Cardiac muscle cell (in vitro differentiated cells and primary cell): ENCODE measurements at places on chromosomes 5 and 9. TPM values are rescaled to one million over a fixed set of nuclear protein-coding genes. Genes with fewer than 3 reads are reported as not detected.

TMEM171 gene
- total RNA-seq, result not detected in 2 replicates

SLC6A18 gene
- total RNA-seq, result not detected in 2 replicates

CDH18 gene
- total RNA-seq, result 0.21 and 0.28 TPM in 2 replicates

GRM6 gene
- not detected in 2 replicates for total RNA-seq

LCN9 gene
- not detected in 2 replicates for total RNA-seq

SLC6A19 gene
- 0.09 and 0.49 TPM in 2 replicates for total RNA-seq

PCDHGA1 gene
- total RNA-seq, result 1.7 and 2.3 TPM in 2 replicates

ZNF622 gene
- total RNA-seq, result 38.5 and 44.3 TPM in 2 replicates

TNC gene
- total RNA-seq, result 29.7 and 39.2 TPM in 2 replicates

SELENOP gene
- 72.7 and 83.0 TPM in 2 replicates for total RNA-seq

DNA sequence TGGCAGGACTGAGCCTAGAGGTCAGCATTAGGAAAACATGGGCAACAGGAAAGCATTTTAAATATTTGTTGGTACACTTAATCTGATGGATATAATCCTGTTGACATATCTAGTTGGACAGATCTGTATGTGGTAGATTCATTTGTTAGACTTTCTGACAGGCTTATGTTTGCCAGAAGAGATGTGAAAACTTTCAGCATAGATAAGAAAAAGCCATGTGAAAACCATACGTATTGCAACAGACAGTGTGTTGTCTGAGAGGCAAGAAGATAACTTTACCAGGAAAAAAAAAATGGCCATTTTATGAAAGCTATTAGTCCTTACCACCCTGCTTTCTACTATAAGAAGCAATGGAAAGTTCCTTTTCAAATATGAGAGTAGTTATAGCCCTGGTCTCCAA is 1902.2 kb upstream of the C9orf72 start:
- no peak for DNase-seq

GRCh38 chr9:87517732-87518131 is 20.1 kb downstream of the DAPK1 start:
- no peak for DNase-seq

GRCh38 chr5:93995126-93995621 is 253.8 kb upstream of the POU5F2 start:
- no peak for DNase-seq

DNA sequence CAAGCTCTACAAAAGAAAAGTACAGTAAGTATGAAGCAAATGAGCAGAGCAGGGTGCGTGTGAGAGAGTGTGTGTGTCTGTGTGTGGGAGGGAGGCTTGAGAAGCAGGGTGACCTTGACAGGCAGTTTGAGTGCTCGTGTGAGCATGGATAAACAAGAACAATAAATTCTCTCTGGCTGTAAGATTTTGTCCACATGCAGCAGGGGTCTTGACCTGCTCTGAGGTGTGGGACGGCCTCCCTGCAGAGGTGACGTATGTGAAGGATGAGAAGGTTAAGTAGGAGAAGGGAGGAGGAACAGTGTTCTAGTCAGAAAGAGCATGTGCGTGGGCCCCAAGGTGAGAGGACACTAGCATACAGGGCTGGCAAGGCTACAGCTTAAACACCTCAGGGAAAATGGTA is 49.0 kb downstream of the SPTLC1 start:
- no peak for DNase-seq

- DNase-seq, result peak; percentile 77
These were observed 1.9 kb downstream of the VLDLR start for GRCh38 chr9:2623288-2624050.

DNA sequence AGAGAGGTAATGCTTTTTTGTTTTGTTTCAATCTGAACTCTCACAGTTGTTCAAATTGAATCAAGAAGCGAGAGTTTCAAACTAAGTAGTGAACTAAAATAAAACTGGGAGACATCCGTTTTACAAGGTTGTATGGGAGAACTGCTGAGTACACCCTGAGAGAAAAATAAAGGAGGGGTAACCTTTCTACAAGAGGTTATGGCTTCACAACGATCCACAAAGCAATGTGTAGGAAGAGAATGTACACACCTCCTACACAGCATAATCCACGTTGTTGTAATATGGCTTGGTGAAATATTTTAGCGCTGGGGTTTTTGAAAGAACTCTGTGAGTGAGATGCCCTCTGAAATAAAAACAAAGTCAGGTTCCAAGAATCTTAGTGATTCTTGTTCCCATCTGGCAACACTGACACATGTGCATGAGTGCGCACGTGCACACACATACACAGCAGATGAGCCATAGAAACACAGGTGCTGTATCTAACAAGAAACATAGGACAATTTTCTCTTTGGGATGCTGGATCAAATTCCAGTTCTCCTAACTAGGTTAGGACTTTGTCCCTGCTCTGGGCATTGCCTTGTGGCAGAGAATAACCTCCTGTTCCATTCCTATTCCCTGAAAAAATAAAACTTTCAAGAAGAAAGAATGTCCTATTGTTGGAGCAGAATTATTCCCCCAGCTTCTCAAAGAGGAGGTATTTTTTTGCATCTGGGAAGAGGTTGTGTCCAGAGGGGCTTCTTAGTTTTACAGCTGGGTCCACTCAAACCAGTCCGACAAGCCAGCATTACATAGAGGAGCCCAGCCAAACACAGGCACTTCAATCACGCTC is 94.5 kb upstream of the EFNA5 start:
- DNase-seq, result no peak

DNA sequence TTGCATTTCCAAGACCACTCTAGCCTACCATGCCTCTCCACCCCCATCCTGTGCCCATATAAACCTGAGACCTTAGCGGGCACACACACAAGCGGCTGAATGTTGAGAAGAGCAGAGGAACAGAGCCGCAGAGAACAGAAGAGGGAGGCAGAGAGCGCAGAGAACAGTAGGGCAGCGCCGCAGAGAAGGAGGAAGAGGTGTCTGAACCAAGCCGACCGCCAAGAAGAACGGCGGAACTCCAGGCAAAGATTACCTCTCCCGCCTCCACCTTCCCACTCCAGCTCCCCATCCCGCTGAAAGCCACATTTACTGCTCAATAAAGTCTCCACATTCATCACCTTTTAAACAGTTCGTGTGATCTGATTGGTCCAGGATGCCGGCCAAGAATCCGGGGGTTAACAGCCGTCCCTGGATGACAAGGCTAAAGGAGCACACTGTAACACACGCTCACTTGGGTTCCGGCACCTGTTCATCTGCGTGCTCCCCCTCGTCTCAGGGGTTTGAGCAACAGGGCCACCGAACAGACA is 33.2 kb downstream of the GRIN3A start:
- no peak for DNase-seq

GRCh38 chr5:93578813-93579691 is 2.0 kb downstream of the NR2F1-AS1 start:
- DNase-seq, result no peak
